ENCODE measurements at places on chromosomes 1 and 21.
A peak's percentile ranks its signal among the peaks of the same experiment; 100 is the strongest.

DNA sequence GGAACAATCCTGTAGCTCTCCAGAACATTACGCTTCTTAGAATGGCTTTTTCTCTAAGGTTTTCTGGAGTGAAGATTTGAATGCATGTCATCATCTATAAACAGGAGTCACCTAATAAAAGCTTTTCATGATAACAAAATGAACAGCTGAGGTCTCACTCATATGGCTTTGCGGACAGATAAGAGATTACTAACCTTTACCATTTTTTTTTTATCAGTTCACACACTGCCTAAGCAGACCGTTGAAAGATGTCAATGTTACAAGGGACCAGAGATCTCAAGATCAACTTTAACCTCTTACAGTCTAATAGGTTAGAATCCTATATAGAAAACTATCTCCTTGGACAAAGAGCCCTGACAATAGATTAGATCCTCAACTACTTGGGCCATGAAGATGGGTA is 41.4 kb downstream of the SCMH1 start:
- DNase-seq = no peak

- no peak for DNase-seq
Observed at GRCh38 chr1:75533085-75533484, 77.8 kb downstream of the SLC44A5 start.

DNA sequence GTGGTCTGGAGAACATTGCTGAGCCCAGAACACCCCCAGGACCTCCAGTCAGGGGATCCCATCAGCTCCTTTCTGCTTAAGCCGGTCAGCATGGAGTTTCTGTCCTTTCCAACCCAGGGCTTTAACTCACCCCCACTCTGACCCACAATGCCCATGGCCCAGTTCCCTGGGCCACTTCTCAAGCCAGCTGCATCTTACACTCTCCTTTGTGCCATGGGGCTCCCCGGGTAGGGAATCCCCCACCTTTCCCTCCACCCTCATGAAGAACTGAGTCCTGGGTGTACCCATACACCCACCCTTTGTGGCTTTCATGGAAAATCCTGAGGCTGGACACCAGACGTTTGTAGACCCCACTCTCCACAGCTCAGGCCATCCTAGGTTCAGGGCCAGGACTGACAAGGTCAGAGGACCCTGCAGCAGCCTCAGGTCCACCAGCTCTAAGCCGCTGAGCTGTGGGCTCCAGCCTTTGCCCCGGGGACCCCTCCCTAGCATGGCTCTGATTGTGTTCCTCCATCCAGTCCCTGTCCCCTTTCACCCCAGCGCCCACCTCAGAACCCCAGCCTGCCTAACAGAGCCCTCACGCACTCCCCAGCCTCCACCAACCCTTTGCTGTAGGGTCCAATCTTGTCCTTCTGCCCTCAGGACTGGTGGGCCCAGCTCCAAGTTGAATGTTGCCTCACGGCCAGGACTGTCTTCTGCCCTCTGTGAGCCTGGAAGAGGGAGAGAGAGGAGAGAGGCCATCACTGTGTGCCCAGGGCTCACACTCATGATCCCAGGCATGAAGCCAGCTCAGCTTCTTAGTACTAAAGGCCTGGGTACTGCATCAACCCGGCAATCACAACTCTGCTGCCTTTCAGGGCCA is 394.8 kb downstream of the MATN1 start:
- no peak for DNase-seq

DNA sequence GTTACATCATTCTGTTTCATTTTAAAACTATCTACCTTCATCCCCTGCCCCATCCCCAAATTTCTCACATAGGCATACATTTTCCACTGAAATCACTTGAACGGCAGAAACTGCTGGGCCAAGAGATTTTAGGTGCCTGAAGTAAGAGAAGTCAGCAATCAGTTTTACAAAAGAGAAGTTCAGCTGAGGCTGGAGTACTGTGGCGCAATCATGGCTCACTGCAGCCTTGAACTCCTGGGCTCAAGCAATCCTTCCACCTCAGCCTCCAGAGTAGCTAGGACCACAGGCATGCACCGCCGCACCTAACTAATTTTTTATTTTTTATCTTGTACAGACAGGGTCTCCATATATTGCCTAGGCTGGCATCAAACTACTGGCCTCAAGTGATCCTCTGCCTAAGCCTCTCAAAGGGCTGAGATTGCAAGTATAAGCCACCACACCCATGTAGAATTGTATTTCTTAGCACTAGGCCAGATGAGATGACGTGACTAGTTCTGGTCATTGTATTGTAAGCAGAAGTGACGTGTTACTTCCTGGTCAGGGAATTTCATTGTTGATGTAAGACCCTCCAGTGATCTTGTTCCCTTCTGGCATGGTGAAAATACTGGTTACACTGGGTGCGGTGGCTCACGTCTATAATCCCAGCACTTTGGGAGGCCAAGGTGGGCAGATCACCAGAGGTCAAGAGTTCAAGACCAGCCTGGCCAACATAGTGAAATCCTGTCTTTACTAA is 7.1 kb downstream of the BECN2 start:
- no peak for DNase-seq

GRCh38 chr1:208944981-208945451 is 638.5 kb upstream of the CAMK1G start:
- no peak for DNase-seq

DNA sequence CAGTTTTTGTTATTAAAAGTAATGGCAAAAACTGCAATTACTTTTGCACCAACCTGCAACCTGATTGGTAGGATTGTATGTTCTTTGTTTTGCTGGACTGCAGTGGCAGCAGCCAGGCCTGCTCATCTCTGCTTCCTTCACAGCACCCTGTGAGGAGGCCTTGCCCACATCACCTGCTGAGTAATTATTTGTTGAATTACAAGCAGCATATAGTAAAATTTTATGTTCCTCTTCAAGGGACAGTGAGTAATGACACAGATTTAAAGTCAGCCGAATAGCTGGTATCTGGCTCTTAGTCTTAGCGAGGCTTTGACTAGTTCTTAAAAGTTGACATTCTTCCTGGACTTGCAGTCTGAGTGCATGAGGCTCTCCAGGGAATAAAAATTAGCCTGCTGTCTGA is 435.1 kb downstream of the PRDM2 start:
- no peak for DNase-seq

GRCh38 chr1:169048043-169048442 is 58.4 kb upstream of the ATP1B1 start:
- no peak for DNase-seq

DNA sequence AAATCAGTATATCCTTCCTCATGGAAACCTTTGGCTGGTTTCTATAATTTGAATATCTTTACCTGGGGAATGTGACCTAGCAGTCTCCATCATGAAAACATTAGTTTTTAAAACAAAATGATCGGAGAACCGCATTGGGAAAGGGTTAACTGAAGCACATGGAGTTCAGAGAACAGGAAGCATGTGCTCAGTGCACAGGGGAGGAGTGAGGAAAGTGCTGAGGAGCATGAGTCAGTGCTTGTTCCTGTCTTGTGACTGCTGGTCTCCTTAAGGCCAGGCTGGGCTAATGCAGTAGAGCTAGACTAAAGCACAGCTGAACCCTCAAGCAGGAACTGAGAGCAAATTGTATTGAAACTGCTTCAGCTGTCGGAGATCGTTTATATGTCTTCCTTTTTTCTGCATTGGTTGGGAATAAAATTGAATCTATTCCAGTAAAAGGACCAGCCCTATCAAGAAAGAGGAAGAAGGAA is 5.8 kb downstream of the IFI16 start:
- DNase-seq = no peak

DNA sequence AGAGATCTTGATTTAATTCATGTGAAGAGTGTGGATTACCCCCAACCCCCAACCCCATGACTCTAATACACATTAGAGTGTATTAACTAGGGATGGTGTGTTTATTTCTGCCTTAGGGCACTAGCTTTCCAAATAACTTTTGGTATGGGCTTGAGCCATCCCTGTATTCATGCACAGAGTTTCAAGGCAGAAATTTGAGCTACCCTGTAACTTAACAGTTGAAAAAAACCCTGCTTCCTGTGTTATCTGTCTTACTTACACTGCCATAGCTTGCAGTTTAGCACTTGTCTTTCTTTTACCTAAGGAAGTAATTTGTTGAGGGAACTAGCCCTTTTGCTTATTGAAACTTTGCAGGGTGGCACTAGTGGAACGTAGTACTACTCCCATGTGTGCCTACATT is 6.3 kb downstream of the SRSF11 start:
- DNase-seq = no peak

DNA sequence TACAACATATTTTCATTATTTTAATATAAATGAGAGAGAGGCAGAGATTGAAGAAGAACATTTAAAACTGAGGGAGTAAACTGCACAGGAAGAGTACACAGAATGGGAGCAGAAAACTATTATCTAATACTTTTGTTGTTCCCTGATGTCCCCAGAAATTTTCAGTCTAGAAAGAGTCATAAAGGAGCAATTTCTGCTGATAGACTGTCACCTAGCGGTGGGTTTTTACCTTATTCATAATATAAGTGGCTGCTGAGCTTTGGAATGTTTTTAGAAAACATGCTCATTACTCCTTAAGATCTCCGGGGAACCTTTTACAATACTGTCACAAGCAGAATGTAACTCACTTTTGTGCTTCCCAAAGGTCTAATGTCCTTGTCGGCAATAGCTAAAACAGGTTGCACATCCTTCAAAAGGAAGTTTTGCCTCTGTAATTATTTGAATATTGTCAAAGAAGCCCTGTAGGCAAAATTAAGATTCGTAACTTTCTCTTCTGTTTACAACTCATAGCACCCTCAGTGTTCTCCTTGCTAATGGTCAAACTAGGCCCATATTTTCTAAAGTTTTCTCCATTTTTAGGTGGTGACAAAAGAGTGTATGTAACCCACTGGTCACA is 4.9 kb upstream of the NPL start:
- peak; percentile 79 for DNase-seq

Data from NCI-H526 treated with DMSO at 0.1 percent for 48 hours (cell line).